ENCODE measurements at places on chromosomes 3 and 15.
A peak's percentile ranks its signal among the peaks of the same experiment; 100 is the strongest.

GRCh38 chr3:194103983-194104751, 31.8 kb upstream of the HES1 start:
- DNase-seq, result peak; percentile 31

DNA sequence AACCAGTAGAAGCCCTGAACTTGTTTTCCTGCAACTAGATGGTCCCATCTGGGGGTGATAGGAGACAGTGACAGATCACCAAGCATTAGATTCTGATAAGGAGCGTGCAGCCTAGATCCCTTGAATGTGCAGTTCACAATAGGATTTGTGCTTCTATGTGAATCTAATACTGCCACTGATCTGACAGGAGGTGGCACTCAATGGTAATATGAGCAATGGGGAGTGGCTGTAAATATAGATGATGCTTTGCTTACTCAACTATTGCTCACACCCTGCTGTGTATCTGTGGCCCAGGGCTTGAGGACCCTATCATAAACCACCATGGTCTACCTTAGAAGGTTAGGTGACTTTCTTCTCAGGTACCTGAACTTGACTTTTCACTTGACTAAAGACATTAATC, 417.1 kb upstream of the ARHGEF26 start:
- DNase-seq, result no peak

DNA sequence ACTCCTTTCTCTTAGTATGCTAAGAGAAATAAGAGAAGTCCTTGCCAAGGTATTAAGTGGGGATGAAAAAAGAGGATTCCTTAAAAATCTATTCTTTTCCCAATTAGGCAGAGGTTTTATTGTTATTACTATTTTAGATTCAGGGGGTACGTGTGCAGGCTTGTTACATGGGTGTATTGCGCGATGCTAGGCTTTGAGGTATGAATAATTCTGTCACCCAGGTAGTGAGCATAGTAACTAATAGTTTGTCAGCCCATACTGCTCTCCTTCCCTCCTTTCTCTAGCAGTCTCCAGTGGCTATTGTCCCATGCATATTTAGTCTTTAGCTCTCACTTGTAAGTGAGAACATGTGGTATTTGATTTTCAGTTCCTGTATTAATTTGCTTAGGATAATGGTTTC, 83.9 kb downstream of the LEKR1 start:
- DNase-seq, result no peak

GRCh38 chr15:58564981-58565380, 133.2 kb downstream of the LIPC start:
- DNase-seq, result no peak

DNA sequence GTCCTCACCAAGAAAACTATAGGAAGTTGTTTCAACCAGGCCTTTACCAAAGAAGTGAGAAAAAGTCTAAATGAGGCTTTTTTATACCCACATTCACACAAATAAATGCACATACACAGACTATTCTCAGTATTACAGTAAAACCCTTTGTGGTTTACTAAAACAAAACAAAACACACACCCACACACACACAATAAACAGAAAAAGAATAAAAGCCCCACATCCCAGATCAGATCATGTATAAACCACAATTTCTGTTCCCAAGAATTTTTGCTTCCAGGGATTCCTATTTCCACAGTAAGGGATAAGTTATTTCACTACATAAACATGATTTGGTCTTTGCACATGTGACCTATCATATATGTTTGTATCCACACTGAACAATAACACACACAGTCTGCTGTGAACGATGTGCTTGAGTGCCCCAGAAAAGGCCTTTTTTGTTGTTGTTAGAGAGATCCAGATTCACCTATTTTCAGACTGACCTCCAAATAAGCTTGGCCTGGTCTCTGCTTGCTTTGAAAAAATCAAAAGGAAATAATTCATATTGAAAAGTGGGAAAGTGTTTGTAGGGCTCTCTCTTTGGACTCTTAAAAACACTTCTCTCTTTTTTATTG, 283.4 kb upstream of the ATP11B start:
- DNase-seq, result no peak

DNA sequence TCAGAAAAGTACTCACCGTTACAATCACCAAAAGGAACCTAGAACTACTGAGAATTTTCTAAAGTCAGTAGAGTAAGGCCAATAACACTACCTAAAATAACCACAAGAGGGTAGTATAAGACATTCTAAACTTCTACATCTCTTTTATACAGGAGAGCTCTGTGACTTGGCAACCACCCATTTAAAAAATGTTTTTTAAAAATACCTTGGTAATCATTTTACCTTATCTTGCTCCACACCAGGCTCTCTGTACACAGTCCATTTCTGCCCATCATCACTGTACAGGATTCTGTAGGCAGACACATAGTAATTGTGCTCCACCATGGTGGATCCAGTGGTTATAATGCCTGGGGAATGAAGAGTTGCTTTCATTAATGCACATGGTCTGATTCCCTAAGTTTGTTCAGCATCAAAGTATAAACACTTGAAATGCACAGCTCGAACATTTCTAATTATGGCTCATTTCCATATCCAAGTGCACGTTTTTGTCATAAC, 54.5 kb downstream of the ST3GAL6 start:
- DNase-seq, result no peak

Measured in stimulated activated naive CD8-positive, alpha-beta T cell treated with anti-CD3 and anti-CD28 coated beads, Interleukin-15, Interleukin-2, amounts not matched to agents 100 U/mL and 50 U/mL, for 24 hours (primary cell).